ENCODE measurements at places on chromosomes 6 and 20. TPM values are rescaled to one million over a fixed set of nuclear protein-coding genes. Genes with fewer than 3 reads are reported as not detected.

Gene BTNL2
- not detected for total RNA-seq

DNA sequence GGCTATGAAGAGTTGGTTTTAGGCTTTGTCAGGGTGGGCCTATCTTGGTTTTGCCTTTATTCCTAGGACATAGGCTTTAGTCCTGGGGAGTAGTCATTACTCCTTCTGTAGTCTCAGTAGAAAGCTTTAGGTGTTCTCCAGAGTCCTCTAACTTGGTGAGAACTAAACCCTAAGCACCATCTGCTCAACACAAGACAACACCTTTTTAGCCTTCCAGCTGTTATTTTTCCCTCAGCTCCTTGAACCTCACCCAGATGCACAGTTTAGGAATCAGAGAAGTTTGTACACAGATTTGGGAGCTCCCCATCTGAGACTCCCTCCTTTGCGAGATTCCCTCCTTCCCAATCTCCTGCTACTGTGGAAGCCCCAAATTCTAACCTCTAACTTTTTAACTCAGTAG lies 141.3 kb downstream of the QRSL1 start:
- no peaks in the 10 kb centered on the region for H3K27me3 ChIP-seq
- DNase-seq, result no peak
- H3K4me1 ChIP-seq, result no peaks in the 10 kb centered on the region
- no peak overlapping the region for H3K4me3 ChIP-seq
- H3K27ac ChIP-seq, result no peak overlapping the region

Gene KIF13A
- 85.7 TPM for total RNA-seq

GRCh38 chr6:39707962-39708683 lies 17.1 kb downstream of the KIF6 start:
- peaks cover 4% of the 10 kb centered on the region for H3K27me3 ChIP-seq
- DNase-seq, result no peak
- H3K4me1 ChIP-seq, result no peaks in the 10 kb centered on the region
- no peak overlapping the region for H3K27ac ChIP-seq
